ENCODE measurements at places on chromosomes 1 and 21. TPM values are rescaled to one million over a fixed set of nuclear protein-coding genes. Genes with fewer than 3 reads are reported as not detected.

The HMGN2 gene
- 413 TPM for polyA plus RNA-seq

The UBXN10 gene
- polyA plus RNA-seq = 2.3 TPM

The CSF3R gene
- 1.4 TPM for polyA plus RNA-seq

The ELF3 gene
- polyA plus RNA-seq = 81.8 TPM

The KDF1 gene
- 19.3 TPM for polyA plus RNA-seq

The DDAH1 gene
- 98.9 TPM for polyA plus RNA-seq

The PRAMEF11 gene
- polyA plus RNA-seq = not detected

The ASCL5 gene
- polyA plus RNA-seq = not detected

The COA7 gene
- polyA plus RNA-seq = 12.2 TPM

The C1QTNF12 gene
- 9.9 TPM for polyA plus RNA-seq

The IL20 gene
- not detected for polyA plus RNA-seq

The CD160 gene
- polyA plus RNA-seq = not detected

The PLA2G2C gene
- polyA plus RNA-seq = not detected

The DCST1 gene
- not detected for polyA plus RNA-seq

The GABPA gene
- 6.1 TPM for polyA plus RNA-seq

The C1orf115 gene
- 53.8 TPM for polyA plus RNA-seq

The SNRPE gene
- 169 TPM for polyA plus RNA-seq

The IL6R gene
- polyA plus RNA-seq = 6.2 TPM

The CNN3 gene
- polyA plus RNA-seq = 232 TPM

The OR10Z1 gene
- polyA plus RNA-seq = not detected

The MTARC2 gene
- 95.2 TPM for polyA plus RNA-seq

The SLC22A15 gene
- polyA plus RNA-seq = 3.5 TPM

The FAM163A gene
- not detected for polyA plus RNA-seq

The DOP1B gene
- 1.2 TPM for polyA plus RNA-seq

The EXTL1 gene
- 0.45 TPM for polyA plus RNA-seq

The PGBD5 gene
- 2.0 TPM for polyA plus RNA-seq

The KCND3 gene
- polyA plus RNA-seq = 1.2 TPM

The LRRC71 gene
- polyA plus RNA-seq = 0.19 TPM

The FOXO6 gene
- polyA plus RNA-seq = 0.47 TPM

The ZNF695 gene
- not detected for polyA plus RNA-seq

The PLEKHN1 gene
- polyA plus RNA-seq = not detected

The RNU5D-1 gene
- not detected for polyA plus RNA-seq

The C1orf53 gene
- 8.9 TPM for polyA plus RNA-seq

The PLD5 gene
- 0.24 TPM for polyA plus RNA-seq

The SLC1A7 gene
- 1.0 TPM for polyA plus RNA-seq

Data from kidney (tissue), 22 donors.